CD14-positive monocyte (primary cell): ENCODE measurements at places on chromosomes 7 and 10.

DNA sequence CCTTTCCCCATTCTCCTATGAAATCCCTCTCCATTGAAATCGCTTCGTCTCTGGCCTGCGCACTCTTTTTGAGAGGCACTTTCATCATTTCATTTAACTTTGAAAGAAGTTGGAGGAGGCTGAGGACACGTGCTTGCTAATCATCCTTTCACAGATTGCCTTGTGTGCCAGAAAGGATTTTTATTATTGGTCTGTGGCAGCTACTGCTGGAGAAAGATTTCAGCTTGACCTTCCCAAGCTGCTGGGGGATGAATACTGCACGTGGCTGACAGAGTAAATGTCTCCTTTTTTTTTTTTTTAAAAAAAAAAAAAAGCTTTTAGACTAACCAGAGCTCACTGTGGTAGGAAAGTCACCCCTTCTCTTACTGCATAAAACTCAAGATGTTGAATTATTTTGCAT is 44.2 kb upstream of the KCNIP2 start:
- DNase-seq, result no peak

DNA sequence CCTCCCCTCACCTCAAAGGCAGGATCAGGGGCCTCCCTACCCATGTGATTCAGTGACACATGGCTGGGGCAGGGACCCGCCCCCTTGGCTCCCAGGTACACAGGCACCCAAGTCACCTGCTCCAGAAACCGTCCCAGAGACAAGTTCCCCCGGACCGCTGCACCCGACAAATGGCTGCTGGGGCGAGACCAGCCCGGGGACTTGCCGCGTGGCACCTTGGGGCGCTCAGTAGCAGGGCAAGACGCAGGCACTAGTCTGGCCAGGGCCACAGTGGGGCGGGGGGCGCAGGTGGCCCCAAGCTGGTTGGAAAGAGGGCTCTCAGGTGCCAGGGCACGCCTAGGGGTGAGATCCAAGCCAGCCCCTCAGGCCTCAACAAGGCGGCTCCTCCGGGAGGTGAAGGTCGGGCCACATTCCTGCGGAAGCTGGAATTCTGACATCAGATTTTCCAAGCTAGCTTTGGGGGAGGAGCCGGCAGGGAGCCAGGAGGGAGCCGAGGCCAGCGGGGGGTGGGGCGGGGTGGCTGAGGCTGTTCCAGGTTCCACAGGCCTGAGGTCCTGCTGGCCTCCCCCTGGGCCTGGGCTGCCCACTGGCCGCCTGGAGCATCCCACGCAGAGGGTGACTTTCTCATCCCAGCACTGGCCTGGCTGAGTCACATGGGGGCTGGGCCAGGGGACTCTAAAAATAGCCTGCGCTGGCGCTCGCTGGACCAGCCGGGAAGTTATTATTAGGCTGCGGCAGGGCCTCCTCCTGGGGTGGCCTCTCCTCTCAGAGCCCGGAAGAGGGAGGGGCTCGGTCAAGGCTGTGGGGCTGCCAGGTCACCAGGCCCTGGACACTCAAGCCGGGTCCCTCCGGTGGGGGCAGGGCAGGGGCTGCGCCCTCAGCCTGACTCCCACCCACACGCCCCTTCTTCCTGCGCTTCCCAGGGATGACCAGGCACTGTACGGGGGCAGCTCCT is 20.5 kb upstream of the INPP5A start:
- peak; percentile 59 for DNase-seq

GRCh38 chr10:484441-484924 is 205.0 kb downstream of the DIP2C start:
- DNase-seq, result no peak

- no peak for DNase-seq
Measured at GRCh38 chr10:44865289-44865671, 45.9 kb upstream of the TMEM72 start.

- no peak for DNase-seq
Measured at GRCh38 chr10:15316871-15317464, 54.1 kb downstream of the FAM171A1 start.

- no peak for DNase-seq
Measured at GRCh38 chr7:88761779-88762178, 2.3 kb downstream of the ZNF804B start.

GRCh38 chr7:51304729-51305128 is 11.9 kb downstream of the COBL start:
- no peak for DNase-seq

DNA sequence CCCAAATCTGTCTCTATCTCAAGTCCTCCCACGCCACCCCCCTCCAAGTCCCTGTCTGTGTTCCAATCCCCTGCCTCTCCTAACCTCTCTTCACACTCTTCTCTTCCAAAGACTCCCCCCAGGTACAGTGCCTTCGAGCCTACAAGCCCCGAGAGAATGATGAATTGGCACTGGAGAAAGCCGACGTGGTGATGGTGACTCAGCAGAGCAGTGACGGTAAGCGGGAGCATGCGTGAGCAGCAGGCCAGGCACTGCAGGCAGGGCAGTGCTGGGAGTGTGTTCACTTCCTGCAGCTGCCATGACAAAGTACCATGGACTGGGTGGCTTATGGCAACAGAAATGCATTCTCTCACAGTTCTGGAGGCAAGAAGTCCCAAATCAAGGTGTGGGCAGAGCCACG is 23.4 kb downstream of the ARHGEF5 start:
- no peak for DNase-seq

DNA sequence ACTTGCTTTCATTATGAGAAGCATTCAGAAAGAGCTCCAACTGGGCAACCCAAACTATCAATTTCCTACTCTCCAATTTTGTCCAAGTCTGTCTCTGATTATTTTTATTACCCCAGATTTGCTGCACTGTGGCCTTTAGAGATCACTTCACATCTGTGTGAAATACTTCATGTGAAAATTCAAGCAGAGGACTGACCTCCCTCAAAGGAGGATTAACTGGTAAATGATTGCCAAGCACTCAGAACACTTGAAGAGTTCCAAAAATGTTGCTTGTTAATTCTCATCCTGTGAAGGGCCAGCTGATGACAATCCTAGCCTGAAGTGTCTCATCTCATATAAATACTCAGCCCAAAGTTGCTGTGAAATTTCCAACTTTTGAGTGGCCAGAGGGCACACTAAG is 182.8 kb upstream of the DGKB start:
- no peak for DNase-seq

GRCh38 chr7:50792342-50793119 is 9.8 kb upstream of the GRB10 start:
- DNase-seq, result no peak

GRCh38 chr7:214410-215212 is 22.2 kb downstream of the FAM20C start:
- no peak for DNase-seq

- no peak for DNase-seq
Measured at GRCh38 chr10:80861882-80862281, 324.2 kb downstream of the SH2D4B start.

GRCh38 chr10:30662814-30663213 is 33.3 kb upstream of the LYZL2 start:
- peak; percentile 53 for DNase-seq

DNA sequence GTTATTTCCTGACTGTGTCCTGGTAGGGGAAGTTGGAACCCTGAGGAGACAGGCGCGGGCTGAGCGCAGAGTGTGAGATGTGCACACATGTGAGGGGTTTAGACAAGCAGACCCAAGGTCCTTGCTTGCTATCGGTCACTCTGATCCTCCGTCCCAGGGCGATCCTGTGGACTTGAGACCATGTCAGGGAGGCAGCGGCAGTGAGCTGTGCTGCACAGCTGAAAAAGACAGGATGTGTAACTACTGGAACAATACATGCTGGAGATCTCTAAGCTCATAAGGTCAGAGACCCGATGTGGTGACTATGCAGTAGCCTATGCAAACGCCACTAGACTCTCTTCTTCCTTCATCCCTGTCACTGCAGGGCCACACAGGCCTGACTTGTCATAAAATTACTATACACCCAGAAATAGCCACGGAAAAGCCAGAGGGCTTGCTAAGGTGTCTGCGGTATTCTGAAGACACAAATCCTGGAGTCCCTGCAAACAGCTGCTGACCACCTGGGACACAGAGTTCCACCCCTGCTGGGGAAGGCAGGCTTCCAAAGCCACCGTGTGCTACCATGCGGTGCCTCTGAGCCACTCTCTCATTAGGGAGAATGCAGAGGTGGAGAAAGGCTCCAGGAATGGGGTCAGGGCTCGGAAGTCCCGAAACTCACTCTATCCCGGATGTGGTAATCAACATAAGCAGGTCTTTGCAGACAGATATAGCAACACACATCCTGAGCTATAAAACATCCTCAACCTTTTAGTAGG is 91.1 kb upstream of the DDC start:
- DNase-seq, result no peak

- no peak for DNase-seq
Measured at GRCh38 chr7:36847946-36848345, 123.7 kb upstream of the AOAH start.

- peak; percentile 53 for DNase-seq
Measured at GRCh38 chr7:92754919-92755581, 81.3 kb downstream of the CDK6 start.

- DNase-seq, result no peak
Measured at GRCh38 chr7:106517508-106517907, 143.4 kb downstream of the CCDC71L start.

GRCh38 chr7:47982610-47983009 is 3.2 kb upstream of the HUS1 start:
- no peak for DNase-seq

GRCh38 chr10:4070184-4070583 is 285.2 kb upstream of the KLF6 start:
- DNase-seq, result no peak

DNA sequence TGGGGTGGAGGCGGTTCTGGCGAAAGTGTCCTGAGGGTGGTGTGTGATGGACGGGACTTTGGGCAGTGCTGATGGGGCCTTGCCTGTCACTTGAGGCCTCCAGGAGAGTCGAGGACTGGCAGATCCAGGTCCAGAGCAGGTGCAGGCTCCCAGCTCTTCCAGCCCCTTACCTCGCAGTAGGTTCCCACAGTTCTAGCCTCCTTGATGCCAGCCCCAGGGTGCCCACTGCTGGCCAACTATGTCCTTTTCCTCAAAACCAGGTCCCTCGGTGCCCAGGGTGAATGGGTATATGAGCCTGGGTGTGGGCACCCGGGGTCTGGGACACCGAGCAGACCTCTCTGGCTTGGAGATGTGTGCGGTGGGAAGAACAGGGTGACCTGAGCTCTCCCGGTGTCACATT is 8.3 kb downstream of the FAM20C start:
- no peak for DNase-seq

DNA sequence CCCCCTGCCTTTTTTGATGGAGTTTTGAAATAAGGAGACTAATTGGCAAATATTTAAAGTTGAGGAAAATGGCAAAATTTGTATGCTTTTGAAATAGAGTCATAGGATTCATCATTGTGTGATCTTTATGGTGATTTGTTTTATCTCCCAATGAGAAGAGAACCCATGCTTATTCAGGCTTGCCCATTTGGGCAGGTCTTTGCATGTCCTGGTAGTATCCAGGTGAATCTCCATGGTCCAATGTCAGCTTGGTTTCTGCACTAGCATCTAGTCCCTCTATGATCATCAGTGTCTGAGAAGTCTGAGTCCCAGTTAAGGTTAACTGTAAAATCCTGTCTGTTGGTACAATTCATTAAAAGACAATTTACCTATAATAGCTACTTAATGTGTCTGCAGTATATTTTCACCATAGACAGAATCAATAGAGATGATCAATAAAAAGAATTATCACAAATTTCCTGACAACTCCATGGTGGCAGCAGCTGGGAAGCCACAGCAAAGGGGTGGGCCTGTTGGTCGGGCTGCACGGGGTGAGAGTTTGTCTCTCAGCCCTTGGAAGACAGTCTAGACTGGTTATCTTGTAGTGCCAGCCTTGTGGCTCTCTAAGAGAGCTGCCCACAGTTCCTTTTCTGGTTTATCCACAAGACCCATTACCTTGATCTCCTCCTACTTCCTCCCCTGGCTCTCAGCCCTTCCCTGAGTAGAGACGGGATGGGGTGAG is 22.2 kb upstream of the BMPER start:
- DNase-seq, result no peak

- DNase-seq, result no peak
Measured at GRCh38 chr10:8060010-8060703, 5.7 kb downstream of the GATA3 start.

- DNase-seq, result no peak
Measured at GRCh38 chr10:30536578-30536977, 93.0 kb downstream of the LYZL2 start.

DNA sequence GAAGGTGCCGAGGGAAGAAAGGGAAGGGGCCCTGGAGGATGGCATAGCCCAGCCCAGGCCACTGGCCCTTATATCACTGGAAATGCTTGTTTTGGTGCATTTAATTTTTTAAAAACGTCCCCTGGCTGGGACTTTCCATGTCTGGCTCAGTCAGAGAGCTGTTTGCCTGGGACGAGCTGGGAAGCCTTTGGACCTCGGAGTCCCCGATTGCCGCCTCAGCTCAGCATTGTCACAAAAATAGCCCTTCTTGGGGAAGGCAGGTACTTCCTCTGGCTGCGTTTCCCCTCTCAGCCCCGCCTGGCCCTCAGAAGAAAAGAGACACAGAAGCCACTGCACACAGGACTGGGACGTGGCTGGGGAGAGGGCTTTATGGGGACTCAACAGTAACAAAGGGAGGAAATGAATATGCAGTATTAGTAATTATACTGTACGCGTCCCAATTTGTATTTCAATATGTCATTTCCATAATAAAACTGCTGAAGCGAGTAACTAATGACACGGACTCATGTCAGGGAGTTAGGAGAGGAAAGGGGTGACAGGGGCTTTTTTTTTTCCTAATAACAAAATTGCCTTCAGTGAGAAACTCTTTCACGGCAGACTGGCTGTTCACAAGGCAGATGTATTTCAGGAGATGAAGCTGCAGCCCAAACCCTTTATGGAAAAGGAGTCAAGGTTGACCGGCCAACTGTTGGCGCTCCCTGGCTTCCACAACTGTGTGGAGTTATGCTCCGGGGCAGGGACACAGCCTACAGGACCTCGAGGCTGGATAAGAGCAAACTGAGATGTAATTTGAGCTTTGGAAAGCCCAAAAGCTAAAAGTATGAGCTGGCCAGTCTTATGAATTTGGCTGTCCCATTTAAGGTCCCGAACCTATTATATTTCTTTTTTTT is 31.0 kb upstream of the MXI1 start:
- DNase-seq, result peak; percentile 24

- no peak for DNase-seq
Measured at GRCh38 chr7:99975782-99976521, at the start of gene AZGP1. Gene AZGP1, minus strand, starts transcription at chr7:99976031. Its CDS starts 11 bp downstream, at chr7:99976020.

GRCh38 chr10:5692461-5693358 is 8.1 kb downstream of the TASOR2 start:
- DNase-seq, result peak; percentile 33

DNA sequence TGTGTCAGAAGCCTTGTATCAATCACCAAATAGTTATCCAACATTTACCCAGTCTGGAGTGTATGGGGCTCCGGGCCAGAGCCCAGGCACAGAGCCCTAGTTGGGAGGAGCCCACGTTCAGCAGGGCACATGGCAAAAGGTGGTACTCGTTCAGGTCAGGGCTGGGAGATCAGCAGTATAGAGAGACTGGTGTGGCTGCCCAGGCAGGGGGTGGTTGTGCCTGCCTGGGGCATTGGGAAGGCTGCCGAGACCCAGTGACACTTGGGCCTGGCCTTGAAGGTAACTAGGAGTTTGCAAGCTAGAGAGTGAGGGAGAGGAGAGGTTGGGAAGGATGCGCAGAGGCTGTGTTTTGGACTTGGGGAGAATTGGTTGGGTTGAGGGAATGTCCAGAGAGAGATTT is 48.9 kb upstream of the IGFBP3 start:
- DNase-seq, result no peak

- DNase-seq, result no peak
Measured at GRCh38 chr10:57818522-57818921, 449.2 kb downstream of the IPMK start.

GRCh38 chr10:27745732-27746396 is at the start of gene MKX:
Gene MKX, minus strand, starts transcription at chr10:27745819. Its CDS starts 2,404 bp downstream, at chr10:27743415.
- no peak for DNase-seq

- DNase-seq, result no peak
Measured at GRCh38 chr7:10720042-10720441, 253.6 kb upstream of the PHF14 start.

- DNase-seq, result no peak
Measured at GRCh38 chr7:83015916-83016315, 146.8 kb downstream of the PCLO start.
